ENCODE measurements at places on chromosomes 16 and 17. TPM values are rescaled to one million over a fixed set of nuclear protein-coding genes. Genes with fewer than 3 reads are reported as not detected.

The KRT32 gene
- total RNA-seq = not detected

The SLC39A11 gene
- 16.7 TPM for total RNA-seq

The PPM1E gene
- total RNA-seq = 0.06 TPM

The OR2C1 gene
- not detected for total RNA-seq

The JPH3 gene
- 0.44 TPM for total RNA-seq

The DCXR gene
- total RNA-seq = 28.7 TPM

The SCIMP gene
- not detected for total RNA-seq

The GAS7 gene
- total RNA-seq = 3.7 TPM

The CA5A gene
- total RNA-seq = not detected

The NR1D1 gene
- 0.65 TPM for total RNA-seq

The NEUROD2 gene
- not detected for total RNA-seq

The SPATA32 gene
- total RNA-seq = not detected

The GRIN2A gene
- not detected for total RNA-seq

The GUCY2D gene
- not detected for total RNA-seq

The NDUFB10 gene
- 143 TPM for total RNA-seq

The TOP2A gene
- total RNA-seq = 74.0 TPM

The KRTAP4-4 gene
- not detected for total RNA-seq

The TNFRSF17 gene
- not detected for total RNA-seq

The SLC4A1 gene
- not detected for total RNA-seq

The WSCD1 gene
- 27.6 TPM for total RNA-seq

The SMIM22 gene
- total RNA-seq = not detected

The AGRP gene
- total RNA-seq = not detected

The PABPN1L gene
- not detected for total RNA-seq

The ENPP7 gene
- not detected for total RNA-seq

The USP43 gene
- not detected for total RNA-seq

The TMC8 gene
- total RNA-seq = 0.16 TPM

The FKBP10 gene
- 243 TPM for total RNA-seq

The CMTM1 gene
- total RNA-seq = 2.9 TPM

The ALDH3A1 gene
- 0.38 TPM for total RNA-seq

The SLFN12 gene
- 36.1 TPM for total RNA-seq

The KRTAP9-9 gene
- total RNA-seq = not detected

The KRTAP17-1 gene
- total RNA-seq = not detected

The ALOX15B gene
- total RNA-seq = not detected

The CLEC19A gene
- not detected for total RNA-seq

The KRTAP3-2 gene
- total RNA-seq = not detected

The NUPR1 gene
- total RNA-seq = 5.7 TPM

The NME1 gene
- 131 TPM for total RNA-seq

The EFNB3 gene
- total RNA-seq = 0.16 TPM

The ZSCAN10 gene
- not detected for total RNA-seq

The EFCAB5 gene
- 1.1 TPM for total RNA-seq

The C1QTNF8 gene
- total RNA-seq = not detected

The RNPS1 gene
- total RNA-seq = 62.1 TPM

The MVP gene
- total RNA-seq = 223 TPM

The TMED6 gene
- 0.16 TPM for total RNA-seq

The ACSM2B gene
- total RNA-seq = not detected

The ATP2A1 gene
- total RNA-seq = 0.16 TPM

The PPP1R1B gene
- total RNA-seq = not detected

The SSTR5 gene
- total RNA-seq = 0.50 TPM

The TMEM220 gene
- 1.1 TPM for total RNA-seq

The SDR42E2 gene
- total RNA-seq = not detected

The PSMD11 gene
- 77.1 TPM for total RNA-seq

All from bladder microvascular endothelial cell (primary cell).